ENCODE measurements at places on chromosomes 12 and 14. TPM values are rescaled to one million over a fixed set of nuclear protein-coding genes. Genes with fewer than 3 reads are reported as not detected.

The MORN3 gene
- total RNA-seq, result 0.14 TPM

The PTGDR gene
- 0.29 TPM for total RNA-seq

The LACRT gene
- total RNA-seq, result not detected

The PSMB11 gene
- not detected for total RNA-seq

The HNRNPC gene
- total RNA-seq, result 308 TPM

DNA sequence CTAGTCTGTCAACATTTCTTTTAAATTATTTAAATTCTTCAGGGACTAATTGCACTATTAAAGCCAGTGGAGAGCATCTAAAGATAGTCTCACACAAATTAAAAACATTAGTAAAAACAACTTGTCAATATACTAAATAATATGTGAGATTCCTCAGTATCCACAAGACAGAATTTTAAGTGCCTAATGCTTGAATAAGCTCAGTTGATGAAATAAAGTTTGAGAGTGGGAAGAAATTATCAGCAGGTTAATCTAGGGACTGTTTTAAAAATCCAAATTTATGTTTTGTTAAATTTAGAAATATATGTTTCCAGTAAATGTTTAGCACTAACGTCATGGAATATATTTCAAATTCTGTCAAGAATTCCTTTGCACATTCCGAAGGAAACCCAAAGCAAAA, 105.2 kb downstream of the SLC41A2 start:
- no peak for DNase-seq

- no peak for DNase-seq
Observed at GRCh38 chr12:49599961-49600360, 5.5 kb downstream of the FAM186B start.

GRCh38 chr12:75656648-75657047, 145.2 kb upstream of the KRR1 start:
- DNase-seq, result no peak

DNA sequence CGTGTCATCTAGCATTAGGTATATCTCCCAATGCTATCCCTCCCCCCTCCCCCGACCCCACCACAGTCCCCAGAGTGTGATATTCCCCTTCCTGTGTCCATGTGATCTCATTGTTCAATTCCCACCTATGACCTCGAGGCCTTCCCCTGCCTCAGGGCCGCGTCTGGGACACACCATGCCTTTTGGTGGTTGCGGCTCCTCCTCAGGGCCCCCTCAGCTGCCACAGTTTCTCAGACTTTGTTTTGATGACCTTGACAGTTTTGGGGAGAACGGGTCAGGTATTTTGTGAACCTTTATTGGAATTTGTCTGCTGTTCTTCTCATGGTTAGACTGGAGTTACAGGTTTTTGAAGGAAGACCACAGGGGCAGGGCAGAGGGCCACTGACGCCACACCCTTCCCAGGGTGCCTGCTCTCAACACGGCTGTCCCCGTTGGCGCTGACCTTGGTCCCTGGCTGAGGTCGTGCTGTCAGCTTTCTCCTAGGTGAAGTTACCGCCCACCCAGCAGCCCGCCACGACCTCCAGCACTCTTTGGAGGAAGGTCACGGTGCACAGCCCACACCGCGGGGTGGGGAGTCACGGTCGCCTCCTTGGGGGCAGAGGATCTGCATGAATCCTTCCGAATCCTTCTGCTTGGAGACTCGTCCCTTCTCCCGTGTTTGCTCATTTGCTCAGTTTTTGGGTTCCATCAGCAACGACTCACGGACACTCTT, 130.5 kb downstream of the KIF26A start:
- DNase-seq, result peak; percentile 6

DNA sequence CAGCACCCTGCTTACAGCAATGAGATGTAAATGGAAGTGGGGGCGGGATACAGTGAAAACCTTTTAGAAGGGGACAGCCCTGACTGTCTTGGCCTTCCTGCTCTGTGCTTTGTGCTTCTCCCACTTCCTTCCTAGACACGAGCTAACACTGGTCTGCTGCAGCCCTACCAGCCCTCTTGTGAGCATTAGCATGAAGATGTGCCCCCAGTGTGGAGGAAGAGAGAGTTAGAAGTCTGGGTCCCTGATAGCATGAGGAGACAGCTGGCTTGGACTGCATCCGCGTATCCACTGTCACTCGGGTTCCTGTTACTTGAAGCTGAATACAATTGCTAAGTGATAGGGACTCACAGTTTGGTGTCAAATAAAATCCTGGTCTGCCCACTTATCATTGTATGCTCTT, 248.1 kb upstream of the SOX5 start:
- no peak for DNase-seq

- DNase-seq, result no peak
Observed at GRCh38 chr14:76541594-76542219, 165.8 kb downstream of the ESRRB start.

DNA sequence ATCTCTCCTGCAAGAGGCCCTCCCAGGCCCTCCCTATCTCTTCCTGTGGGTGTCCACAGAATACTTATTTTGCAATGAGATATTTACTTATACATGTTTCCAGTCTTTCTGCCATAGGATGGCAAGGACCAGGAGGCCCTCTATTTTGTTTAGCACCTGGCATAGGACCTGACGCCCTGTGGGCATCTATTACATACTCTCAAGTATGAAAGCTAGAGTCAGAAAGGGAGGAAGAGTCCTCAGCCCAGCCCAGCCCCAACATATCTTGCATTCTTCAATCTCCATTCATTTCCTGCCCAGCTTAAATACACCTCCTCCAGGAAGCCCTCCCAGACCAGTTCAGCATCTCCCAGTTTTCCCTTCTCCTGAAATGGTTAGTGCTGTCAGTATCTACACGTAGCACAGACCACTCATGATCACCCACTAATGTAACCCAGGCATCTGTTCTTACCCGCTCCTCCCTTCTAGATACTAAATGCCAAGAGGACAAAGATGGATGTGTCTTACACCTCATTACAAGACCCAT, 7.4 kb downstream of the FOXN4 start:
- no peak for DNase-seq

DNA sequence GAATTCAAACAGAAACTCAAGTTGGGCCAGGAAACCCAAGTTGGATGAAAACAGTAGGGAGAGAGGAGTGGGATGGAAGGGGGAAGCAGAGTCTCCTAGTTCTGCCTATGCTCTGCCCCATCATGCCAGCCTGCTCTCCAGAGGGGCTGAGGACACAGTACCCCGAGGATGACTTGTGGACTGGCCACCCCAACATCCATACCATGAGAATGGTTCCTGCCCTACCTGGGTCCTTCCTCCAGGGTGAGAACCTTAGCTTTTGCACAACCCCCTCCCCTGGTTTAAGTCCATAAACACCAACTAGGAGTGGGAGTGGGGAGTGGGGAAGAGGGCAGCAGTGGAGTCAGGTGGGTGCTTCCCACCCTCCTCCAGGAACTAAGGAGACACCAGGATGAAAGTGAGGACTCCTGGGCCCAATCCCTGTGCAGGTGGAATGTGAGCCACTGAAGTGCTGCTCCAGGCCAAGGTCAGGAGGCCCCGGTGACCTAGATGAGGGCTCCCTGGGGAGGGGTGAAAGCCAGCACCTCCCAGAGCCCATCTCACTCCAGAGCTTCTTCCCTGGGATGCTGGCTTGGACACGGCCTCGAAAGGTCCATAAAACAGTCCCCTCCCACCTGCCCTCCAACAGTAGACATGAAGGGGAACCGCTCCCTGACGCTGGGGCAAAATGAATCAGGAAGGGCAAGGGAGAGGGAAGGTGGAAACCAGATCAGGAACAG, 6.6 kb downstream of the ZNF385A start:
- no peak for DNase-seq

DNA sequence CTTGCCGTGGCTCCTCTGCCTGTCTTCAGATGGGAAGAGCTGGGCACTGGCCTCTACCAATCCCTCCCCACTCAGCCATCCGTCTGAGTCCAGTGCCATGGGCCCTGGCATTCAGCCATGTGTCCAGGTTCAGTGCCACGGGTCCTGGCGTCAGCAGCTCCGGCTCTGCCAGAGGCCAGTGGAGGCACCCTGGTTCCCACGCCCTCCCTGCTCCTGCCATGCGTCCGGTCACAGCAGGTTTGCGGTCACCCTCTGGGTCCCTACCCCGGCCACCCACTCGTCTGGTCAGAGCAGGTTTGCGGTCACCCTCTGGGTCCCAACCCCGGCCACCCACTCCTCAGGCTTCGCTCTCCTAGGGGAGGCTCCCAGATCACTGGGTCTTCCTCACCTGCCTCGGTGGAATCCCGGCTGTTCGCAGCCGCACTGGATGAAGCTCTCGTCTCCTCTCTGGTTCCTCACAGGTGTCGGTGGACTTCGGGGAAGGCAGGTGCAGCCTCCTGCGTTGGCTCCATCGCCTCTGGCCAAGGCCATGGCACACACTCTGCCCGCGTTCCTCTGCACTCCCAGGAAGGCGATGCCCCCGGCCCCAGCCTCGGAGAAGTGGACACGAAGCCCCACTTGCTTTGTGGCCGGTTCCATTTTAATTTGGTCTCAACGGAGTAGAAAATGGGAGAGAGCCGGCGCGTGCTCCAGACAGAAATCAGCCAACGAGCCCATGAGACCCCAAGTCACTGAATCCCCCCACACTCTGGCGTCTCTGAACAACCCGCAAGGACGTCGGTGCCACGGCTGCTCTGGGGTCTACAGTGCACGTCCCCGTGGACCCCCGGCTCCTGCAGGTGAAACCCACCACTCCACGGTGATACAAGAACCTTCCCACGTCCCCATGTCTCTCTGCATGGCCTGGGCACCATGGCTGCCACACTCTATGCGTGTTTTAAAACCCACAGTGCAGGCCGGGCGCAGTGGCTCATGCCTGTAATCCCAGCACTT, 47.8 kb upstream of the FBRSL1 start:
- peak; percentile 44 for DNase-seq

DNA sequence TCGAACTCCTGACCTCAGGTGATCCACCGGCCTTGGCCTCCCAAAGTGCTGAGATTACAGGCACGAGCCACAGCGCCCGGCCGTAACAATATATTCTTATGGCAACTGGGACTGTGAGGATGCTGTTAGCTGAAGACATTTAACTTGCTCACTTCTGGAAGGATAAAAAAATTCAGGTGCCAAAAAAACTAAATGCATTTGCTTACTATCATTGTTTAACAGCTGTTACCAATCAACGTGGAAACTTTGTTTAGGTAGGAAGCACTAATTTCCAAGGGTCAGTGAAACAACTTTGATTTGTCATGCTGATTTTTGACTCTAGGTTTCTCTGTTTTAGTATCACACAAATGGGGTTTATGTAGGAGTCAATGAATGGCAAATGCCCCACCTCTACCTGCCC, 297.3 kb downstream of the ERC1 start:
- DNase-seq, result no peak

- no peak for DNase-seq
Observed at GRCh38 chr12:19893514-19893913, 454.2 kb downstream of the AEBP2 start.

- no peak for DNase-seq
Observed at GRCh38 chr12:129903092-129903945, 506 bp downstream of the TMEM132D start.
